ENCODE measurements at places on chromosomes 3 and 15.

- DNase-seq: no peak
These were observed 36.4 kb downstream of the SV2B start for GRCh38 chr15:91136386-91136923.

DNA sequence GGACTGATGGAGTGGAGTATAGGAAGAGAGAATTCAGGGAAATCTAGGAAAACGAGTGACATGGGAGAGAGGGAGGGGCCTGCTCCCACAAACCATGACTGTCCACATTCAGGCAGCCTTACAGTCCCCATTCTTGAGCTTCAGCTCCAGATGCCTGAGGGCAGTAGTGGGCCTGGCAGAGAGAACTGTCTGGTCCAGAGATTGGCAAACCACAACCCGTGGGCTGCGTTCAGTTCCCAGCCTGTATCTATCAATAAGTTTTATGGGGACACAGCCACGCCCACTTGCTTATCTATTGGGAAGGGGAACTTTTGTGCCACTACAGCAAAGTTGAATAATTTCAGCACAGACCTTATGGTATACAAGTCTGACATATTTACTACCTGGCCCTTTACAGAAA, 63.8 kb downstream of the SLCO2A1 start:
- DNase-seq: no peak

GRCh38 chr3:51970606-51971300, 3.1 kb downstream of the ABHD14B start:
- no peak for DNase-seq

DNA sequence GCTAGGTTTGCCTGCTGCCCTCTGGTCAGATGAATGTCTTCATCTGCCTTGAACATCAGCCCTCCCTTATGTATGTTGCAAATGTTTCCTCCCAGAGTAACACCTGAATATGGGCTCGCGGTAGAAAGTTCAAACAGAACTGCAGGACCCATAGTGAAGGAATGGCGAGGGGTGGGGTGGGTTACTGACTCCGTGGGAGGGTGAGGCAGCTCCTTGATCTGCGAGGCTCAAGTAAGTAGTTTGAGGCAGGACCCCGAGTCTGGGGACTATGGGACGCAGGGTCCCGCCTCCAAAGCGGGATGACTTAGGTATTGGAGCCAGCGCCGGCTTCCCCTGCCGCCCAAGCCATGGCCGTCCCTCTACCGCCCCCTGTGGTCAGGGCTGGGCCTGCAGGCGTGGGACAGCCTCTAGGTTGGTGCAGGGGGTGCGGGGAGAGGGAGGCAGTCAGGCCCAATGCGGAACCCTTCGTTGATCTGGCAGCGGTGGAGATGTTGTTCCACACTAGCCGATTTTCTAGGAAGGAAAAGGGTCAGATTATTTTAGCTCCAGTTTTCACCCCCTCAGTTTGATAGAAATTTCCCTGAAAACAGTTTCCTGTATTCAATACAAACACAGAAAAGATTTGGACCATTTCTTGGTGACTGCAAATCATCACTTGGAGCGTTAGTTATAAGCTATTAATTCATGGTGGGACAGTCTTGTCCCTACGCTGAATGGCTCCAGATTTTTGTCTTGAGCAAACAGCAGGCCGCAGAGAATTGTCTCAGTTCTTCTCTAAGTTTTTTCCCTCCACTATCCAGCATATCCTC, 72.3 kb downstream of the CORO2B start:
- peak; percentile 27 for DNase-seq

DNA sequence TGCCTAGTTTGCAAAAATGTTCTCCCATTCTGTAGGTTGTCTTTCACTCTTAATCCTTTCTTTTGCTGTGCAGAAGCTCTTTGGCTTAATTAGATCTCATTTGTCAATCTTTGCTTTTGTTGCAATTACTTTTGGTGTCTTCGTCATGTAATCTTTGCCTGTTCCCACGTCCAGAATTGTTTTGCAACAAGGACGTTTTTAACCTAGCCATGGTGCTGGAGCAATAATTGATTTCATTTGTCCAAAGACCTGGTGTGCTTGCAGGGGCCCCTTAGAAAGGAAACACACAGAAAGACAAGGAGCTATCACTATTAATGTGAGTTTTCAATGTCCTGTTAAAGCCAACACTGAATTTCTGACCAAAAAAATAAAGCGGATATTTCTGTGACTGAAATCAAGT, 89.1 kb upstream of the GALNT15 start:
- DNase-seq: no peak

DNA sequence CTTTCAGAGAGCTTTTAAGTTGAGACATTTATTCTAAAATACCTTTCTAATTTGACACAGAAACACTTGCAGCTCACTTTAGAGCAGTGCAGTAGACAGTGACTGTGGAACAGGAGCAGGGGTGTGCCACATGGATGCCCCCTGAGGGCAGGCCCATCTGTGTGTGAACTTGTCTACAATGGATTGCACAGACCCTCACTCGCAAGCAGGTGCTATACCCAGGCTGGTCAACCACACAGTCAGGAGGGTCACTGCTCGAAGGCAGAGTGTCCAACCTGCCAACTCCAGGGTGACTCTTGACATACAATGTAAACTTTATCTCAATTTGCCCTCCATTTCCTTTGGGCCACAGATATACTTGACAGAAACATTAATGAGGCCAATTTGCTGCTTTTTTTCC, 437.2 kb downstream of the EPHB1 start:
- DNase-seq: no peak

DNA sequence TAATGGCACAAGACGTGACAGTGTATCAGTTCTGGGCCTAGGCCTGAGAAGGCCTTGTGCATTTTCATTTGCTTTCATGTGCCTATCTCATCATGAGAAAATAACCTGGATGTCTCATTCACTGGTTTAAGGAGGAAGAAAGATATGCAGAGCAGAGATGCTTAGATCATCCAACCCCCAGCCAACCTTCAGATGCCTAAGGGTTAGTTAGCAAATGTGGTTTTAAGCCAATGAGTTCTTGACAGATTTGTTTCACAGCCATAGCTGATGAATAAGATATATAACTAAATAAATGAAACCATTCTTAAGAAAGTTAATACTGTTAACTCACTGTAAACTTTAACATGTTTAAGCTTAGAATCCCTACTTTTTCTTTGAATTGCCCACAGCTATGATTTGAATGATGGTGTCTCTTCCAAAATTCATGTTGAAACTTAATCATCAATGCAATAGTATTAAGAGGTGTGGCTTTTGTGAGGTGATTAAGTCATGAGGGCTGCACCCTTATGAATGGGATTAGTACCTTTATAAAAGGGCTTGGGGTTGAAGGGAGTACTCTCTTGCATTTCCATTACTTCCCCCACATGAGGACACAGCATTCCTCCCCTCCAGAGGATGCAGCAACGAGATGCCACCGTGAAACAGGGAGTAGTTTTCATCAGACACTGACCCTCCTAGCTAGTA, 324.6 kb upstream of the TBC1D5 start:
- DNase-seq: no peak

DNA sequence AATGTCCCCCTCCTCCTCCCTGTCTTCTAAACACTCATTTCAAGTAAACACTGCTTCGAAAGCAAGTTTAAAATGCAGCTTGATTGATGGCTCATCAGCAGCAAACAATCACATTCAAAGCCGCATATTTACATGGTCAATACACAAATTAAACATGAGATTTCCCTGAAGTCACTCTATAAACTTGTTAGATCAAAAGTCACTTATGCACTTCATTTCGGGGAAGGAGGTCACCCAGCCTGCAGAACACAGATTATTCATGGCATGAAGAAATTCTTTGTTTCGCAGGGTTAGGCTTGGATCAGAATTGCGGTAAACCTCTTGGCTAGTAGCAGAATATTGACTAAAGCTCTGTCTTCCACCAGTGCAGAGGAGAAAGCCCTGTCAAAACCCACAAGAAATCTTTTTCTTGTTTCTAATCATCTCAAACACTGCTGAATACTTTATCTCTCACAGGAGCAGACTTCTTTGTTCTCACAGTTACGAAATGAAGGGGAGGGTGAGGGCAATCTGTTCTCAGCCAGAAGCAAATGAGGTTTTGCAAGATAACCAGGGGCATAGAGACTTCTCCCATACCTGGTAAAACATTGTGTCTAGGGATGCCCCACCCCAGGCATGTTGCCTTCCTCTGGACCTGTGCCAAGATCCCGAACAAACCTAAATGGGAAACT, 133.3 kb upstream of the CHL1 start:
- DNase-seq: no peak

DNA sequence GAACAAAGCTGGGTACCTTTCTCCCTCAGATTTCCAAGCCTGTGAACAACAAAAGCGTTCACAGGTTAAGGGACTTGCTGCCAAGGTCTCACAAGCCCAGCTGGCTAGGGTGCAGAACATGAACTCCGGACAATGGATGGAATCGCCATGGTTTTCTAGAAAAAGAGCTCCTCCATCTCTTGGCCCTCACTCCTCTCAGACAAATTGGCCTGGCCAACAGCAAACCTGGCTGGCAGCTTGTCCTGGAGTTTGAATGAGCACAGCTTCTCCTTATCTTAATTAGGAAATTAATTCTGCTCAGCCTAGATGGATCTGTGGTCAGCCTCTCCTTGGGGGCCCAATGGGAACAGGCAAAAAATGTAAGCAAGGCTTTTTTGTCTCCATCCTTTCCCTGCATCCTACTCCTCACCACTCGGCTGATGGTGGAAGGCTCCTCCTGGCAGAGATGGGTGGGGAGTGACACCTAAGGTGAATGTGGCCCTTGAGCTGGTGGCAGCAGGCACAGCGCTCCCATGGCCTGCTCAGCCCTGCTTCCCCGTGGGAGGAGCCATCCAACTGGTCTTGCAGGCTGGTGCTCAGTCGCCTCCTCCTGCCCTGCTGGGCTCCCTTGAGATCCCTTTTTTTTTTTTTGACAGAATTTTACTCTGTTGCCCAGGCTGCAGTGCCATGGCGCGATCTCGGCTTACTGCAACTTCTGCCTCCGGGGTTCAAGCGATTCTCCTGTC, 5.8 kb downstream of the KLHL25 start:
- no peak for DNase-seq

GRCh38 chr15:58773024-58773423, 1.9 kb downstream of the MINDY2 start:
- DNase-seq: no peak

GRCh38 chr3:16741103-16741758, 136.0 kb upstream of the DAZL start:
- DNase-seq: no peak

- peak; percentile 71 for DNase-seq
These were observed 7.4 kb downstream of the EDEM1 start for GRCh38 chr3:5194801-5195509.

- DNase-seq: no peak
These were observed 9.2 kb downstream of the SHC4 start for GRCh38 chr15:48954538-48954937.

- no peak for DNase-seq
These were observed 4.8 kb upstream of the MORC1 start for GRCh38 chr3:109122690-109123089.

GRCh38 chr3:155254445-155254844, 39.0 kb downstream of the STRIT1 start:
- DNase-seq: no peak

DNA sequence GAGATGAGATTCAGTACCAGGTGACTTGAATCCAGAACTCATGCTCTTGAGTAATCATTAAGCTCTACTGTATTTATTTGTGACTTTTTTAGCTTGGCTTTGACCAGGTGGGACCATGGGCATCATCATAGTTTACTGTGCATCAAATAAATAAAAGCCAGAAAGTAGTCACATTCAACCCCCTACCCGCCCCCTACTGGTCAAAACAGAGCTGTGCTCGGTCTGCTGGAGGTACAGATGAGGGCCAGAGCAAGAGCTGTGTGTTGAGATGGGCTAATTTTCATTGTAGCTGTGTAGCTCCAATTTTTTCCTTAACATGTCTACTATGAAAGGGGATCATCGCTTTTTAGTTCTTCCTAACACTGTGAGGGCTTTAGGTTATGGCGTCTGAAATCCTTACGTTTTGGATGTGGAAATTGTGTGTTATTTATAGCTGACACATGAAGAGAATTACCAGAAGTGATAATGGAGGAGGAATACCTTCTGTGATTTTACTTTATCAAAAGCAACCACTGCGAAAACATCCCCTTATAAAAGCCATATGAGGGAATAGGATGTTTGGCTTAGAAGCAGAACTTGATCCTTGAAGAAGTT, 375.1 kb downstream of the PTPRG start:
- no peak for DNase-seq

- DNase-seq: no peak
These were observed 21.9 kb downstream of the IDH3A start for GRCh38 chr15:78170848-78171773.

GRCh38 chr3:171470714-171471227, 10.6 kb upstream of the TNIK start:
- DNase-seq: no peak

DNA sequence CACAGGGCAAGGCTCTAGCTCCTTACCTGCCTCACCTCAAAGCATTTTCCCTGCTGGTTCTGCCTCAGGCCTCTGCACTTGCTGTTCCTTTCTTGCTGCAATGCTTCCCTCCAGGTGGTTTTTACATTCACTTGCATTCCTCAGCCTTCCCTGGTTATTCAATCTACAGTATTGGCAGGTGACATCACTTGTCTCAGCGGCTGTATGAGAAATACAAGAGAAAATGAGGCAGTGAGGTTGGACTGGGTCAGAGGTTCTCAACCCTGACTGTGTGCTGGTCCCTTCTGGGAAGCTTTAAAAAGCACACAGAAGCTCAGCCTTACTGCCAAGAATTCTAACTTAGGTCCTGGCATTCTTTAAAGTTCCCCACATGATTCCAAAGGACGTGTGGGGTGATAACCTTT, 26.7 kb downstream of the SIAH2 start:
- DNase-seq: no peak

- DNase-seq: peak; percentile 4
These were observed 52.1 kb downstream of the TFG start for GRCh38 chr3:100761211-100761942.

DNA sequence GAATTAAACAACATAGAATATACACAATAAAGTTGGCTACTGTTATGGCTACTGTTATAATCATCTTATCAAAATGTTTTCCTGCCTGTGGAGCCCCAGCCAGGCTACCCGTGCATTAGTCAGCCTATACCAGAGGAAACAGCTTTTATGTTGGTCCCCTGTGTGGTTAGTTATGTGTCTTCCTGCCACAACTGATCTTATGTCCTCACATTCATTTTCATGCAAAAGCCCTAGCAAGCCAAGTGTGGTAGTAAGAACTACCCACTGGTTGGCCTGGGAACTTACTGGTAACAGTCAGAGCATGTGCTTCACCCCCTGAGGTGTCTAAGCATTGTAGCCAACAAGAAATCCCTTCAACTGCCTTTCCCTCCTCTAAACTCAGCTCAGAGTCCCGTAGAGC, 21.8 kb downstream of the MGLL start:
- DNase-seq: peak; percentile 11

GRCh38 chr3:126257174-126257573, 76.8 kb upstream of the ALDH1L1 start:
- no peak for DNase-seq

- no peak for DNase-seq
These were observed 1.3 kb downstream of the CD47 start for GRCh38 chr3:108089579-108089978.

DNA sequence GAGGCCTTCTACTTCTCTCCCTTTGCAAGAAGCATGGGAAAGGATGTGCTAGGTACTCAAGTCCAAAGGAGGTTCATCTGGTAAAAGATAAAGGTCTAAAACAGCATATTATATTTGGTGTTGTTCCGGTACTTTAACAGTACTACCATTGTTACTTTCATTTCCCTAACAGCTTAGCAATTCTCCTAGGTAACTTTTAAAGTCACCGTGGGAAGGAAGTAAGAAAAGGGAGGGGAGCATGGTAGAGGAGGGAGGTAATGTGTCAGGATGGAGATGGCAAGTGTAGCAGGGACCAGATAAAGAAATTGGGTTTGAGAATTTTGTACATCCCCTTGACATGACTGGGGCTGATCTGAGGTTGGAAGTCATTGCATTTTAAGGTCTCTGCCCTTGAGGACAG, 89.4 kb upstream of the SKOR1 start:
- DNase-seq: no peak

- no peak for DNase-seq
These were observed 199.4 kb upstream of the THBS1 start for GRCh38 chr15:39381517-39381916.

All from CD4-positive, alpha-beta T cell treated with Interleukin-21 for 1 hour (primary cell).